Thoracic aorta (tissue), 2 donors: ENCODE measurements at places on chromosomes 5 and 9. TPM values are rescaled to one million over a fixed set of nuclear protein-coding genes. Genes with fewer than 3 reads are reported as not detected.

GRCh38 chr9:99336005-99336404 is 113.9 kb downstream of the SEC61B start:
- DNase-seq, result no peak

DNA sequence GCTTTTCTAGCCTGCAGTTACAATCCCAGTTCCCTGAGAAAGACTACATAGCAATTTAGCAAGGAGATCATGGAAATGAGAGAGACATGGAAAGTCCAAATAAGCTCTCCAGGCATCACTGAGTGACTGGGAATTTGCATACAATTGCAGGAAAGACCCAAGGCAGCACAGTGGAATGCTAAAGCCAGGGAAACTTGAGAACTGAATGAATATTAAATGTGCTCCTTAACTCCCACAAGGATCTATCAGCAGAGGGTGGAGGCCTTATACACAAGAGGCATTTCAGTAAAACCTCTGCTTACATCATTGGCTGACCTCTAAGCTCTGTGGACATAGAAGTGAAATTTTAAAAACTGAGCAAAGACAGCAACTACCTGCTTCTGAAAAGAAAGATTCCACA is 355.6 kb upstream of the DAB2 start:
- DNase-seq, result no peak

DNA sequence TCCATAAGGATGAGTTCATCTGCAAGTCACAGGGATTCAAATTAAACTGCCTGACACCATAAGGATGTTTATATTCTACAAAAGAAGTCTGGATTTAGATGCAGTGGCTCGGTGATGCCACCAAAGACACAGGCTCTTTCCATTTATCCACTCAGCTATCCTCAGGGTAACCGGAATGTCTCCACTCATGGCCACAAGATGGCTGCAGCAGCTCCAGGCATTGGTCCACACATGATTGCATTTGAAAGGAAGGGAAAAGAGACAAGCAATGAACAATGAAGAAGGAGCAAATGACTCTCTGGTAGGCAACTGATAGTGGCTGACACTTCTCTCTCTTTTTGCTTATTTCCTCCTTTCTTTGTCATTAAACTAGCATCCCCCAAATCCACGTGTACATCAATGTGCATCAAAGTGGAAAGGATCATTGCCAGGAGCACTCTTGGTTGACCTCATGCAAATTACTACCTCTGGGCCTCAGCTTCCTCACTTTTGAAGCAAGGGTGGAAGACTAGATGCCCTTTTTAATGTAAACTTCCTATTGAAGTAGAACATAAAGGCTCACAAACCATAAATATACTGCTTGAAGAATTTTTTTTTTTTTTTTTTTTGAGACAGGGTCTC is 7.2 kb upstream of the SNX30 start:
- no peak for DNase-seq

- no peak for DNase-seq
These were observed 64.3 kb downstream of the GOLM1 start for GRCh38 chr9:86034863-86035734.

GRCh38 chr9:126374366-126374781 is 47.7 kb downstream of the MVB12B start:
- no peak for DNase-seq

DNA sequence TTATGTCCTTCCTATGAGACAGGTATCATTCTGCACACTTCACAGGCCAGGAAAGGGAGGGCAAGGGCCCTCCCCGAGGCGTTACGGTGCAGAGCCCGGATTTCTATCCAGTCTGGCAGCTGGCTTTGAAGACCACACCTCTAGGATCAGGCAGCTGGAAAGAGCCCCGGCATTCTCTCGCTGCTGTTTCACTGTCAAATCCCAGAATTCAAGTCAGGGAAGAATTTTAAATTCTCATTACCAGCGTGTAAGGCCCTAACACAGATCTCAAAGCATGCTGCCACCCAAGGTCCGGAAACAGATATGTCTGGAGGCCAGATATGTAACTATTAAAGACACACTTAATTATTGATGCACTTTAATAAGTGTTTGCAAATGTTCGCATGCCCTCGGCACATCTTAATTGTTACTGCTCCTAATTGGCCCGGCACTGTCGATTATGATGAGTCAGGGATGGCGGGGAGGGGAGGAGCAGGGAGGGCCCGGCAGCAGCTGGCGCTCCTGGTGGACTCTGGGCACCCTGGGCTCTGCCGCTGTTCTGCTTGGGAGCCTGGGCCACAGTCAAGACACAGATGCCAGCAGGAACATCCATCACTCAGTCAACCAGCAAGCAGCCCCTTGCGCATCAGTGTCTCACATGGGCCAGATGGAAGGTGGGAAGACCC is 76.3 kb upstream of the BARHL1 start:
- no peak for DNase-seq

DNA sequence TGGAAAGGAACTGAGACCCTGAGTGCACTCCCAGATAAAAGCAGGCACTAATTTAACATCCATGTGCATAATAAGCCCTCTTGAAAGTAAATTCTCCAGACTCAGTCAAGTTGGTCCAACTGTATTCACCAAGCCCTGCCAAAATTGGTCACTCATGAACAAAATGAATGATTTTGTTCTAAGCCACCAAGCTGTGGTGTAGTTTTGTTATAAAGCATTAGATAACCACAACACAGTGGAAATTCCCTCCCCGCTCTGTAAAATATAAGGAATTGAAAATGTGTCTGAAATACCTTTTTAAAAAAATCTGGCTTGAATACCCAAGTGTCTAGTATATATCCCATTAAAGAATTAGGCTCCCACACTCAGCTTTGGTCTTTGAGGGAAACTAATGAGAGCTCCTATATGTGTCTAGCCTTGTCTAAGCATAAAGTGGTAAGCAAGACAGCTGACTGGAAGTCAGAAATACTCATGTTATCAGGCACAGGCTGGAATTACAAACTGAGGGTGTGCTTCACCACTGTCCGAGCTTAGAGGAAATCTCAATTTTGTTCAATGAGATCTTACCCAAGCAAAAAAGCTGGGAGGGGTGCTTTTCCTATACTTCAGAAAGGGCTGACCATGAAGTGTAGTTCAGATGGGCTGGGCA is 33.2 kb downstream of the IDNK start:
- DNase-seq, result no peak

DNA sequence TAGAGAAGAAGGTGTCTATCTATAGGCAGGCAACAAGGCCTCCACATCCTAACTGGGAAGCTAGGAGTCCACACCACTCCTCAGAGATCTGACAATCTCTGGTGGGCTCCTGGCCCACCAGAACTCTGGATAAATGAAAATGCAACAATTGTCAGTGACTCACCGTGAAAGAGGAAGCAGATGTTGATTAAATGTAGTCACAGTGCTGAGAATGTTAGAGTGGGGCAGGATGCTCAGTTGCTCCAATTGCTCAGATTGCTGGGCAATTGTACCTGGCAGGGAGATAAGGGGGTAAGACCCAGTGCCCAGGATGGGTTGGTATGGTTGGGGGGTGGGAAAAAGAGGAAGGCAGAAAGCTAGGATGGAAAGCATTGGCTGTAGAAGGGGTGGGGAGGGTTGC is 4.3 kb downstream of the CCL19 start:
- DNase-seq, result no peak

DNA sequence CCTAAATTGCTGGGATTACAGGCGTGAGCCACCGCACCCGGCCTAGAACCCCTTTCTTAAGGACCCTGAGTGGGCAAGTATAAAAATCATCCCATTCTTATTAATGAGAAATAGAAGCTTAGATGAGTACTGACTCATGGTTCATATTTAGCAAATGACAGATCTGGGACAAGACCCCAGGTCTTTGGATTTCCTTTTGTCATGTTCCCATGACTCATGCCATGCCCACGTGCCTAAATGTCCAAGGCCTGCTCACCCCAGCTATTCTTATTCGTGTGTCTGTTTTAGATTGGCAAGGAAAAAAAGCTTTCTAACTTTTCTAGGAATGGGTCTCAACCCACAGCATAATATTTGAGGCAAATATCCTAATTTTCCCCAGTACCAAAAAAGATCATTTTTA is 57.7 kb upstream of the RPS23 start:
- peak; percentile 41 for DNase-seq

DNA sequence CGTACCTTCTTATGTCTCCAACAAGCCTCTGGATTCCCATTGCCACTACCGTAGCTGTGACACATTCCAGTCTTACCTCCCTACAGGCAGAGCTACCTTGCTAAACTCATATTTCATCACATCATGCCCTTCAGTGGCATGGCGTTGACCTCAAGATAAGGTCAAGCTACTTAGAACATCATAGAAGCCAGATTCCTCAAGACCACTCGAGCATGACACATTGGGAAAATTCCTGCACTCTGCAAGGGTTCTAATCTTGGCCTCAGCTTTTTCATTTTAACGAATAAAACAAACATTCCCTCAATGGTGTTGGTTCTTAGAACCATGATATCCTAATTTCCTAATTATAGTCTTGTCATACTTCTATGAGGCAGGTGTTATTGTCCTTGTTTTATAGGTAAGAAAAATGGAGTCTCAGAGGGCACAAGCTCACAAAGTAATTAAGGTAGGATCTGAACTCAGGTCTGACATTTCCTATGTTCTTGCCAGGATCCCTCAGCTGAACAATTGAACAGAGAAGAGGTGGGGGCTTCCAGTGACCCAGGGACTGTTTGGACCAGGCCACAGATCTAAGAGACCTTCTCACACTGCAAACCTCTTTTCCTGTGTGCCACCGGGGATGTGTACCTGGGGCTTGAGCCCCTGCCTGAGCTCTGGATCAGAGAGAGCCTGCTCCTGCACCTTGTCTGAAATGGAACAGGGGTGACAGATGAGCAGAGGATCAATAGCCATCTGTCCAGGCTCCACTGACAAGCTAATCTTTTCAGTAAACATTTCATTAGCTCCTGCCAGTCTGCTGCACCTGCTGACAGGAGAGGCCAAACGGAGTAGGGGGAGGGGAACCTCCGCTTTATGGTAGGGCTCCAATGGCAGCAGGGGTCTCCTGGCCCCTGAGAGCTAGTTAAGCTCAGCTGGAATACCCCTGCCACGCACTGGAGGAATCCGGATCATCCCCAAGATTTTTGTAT is 49.3 kb downstream of the ALG2 start:
- DNase-seq, result no peak

- DNase-seq, result no peak
These were observed 952 bp upstream of the AMACR start for GRCh38 chr5:34008802-34009201.

Gene DDX4
- not detected for total RNA-seq

GRCh38 chr5:167348251-167348926 is 943.1 kb upstream of the WWC1 start:
- no peak for DNase-seq

Gene SMIM33
- total RNA-seq, result not detected

- DNase-seq, result no peak
These were observed 19.7 kb upstream of the RGS7BP start for GRCh38 chr5:64486163-64486562.

- no peak for DNase-seq
These were observed 200.1 kb downstream of the EPB41L4A start for GRCh38 chr5:112219000-112219399.

Gene ZNF454
- 8.2 TPM for total RNA-seq

- DNase-seq, result no peak
These were observed 154.7 kb downstream of the ZDHHC21 start for GRCh38 chr9:14538526-14538925.

Gene MEGF10
- total RNA-seq, result under 0.01 TPM

- DNase-seq, result no peak
These were observed 95.9 kb downstream of the FBXO4 start for GRCh38 chr5:42020788-42021530.

Gene FAM53C
- 22.6 TPM for total RNA-seq

GRCh38 chr5:121033334-121033733 is 569.2 kb downstream of the PRR16 start:
- DNase-seq, result no peak

GRCh38 chr5:143006501-143006900 is 236.3 kb downstream of the ARHGAP26 start:
- DNase-seq, result no peak

Gene PCDHB7
- total RNA-seq, result 4.2 TPM

Gene MATR3
- 194 TPM for total RNA-seq

- no peak for DNase-seq
These were observed 8.9 kb downstream of the CSF2 start for GRCh38 chr5:132082329-132083023.

Gene DIPK1B
- 6.9 TPM for total RNA-seq

DNA sequence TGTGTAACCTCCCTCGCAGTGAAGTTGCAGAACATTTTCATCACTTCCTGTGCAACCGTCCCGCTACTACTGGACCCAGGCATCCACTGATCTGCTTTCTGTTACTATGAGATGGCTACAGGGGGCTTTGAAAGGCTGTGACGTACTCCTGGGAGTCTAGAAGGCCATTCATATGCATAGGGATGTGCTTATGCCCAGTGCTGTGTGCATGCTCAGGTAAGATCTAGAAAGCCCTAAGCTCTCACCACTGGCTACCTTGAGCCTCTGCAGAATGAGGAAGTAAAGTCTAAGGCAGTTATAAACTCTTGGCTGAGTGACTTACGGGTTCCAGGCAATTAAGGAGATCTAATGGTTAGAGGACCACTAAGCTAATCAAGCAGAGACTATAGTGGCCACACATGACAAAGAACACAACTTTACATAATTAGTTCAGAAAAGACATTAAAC is 11.8 kb downstream of the HNRNPAB start:
- no peak for DNase-seq

DNA sequence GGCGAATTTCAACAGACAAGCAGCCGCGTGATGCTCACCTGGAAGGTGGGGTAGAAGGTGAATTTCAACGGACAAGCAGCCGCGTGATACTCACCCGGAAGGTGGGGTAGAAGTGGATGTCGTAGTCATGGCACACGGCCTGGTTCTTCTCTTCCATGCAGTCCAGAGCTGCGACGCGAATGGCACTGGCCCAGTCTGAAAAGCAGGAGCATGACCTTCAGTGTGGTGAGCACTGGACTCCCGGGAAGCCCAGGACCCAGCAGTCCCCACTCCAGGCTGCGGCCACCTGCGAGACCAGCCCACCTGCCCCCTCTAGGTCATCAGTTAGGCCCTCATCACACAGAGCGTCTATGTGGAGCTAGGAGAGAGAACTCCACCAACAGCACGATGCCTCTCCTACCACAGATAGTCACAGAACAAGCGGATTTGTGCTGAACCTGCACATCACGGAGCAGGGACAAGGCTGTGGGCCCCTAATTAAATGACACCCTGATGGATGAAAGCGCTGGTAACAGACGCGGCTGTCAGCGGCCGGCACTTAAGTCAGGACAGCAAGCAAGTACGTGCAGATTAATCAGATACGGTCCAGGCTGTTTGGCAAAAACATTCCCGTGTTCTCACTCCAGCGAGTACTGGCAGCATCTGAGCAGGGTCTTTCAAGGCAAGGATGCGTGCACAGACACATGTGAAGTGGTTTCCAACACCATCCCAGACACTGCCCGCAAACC is 18.8 kb downstream of the QSOX2 start:
- DNase-seq, result no peak

- no peak for DNase-seq
These were observed 64.6 kb downstream of the GADD45G start for GRCh38 chr9:89669361-89669842.
